Ascending aorta (tissue), 2 donors: ENCODE measurements at places on chromosomes 4 and X. TPM values are rescaled to one million over a fixed set of nuclear protein-coding genes. Genes with fewer than 3 reads are reported as not detected.

DNA sequence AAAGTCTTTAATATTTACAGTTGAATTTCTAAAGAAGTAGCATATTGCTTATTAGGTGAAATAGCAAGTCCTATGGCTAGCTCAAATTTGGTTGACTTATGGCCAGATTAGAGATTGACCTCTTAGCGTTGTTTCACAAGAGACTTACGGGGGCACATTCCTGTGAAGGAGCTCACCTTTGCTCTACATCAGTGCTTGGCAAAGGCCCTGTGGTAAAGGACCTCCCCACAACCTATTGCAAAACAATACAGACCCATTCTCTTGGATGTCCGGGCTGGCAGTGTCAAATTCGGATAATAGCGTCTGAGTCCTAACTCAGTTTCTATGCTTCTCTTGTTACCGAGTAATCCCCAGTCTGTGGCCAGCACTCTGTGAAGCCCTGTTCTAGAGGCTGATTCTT is 10.9 kb downstream of the PDHA1 start:
- H3K27ac ChIP-seq: no peak overlapping the region
- no peaks in the 10 kb centered on the region for H3K4me1 ChIP-seq
- no peaks in the 10 kb centered on the region for H3K27me3 ChIP-seq
- peaks cover 70% of the 10 kb centered on the region for H3K36me3 ChIP-seq
- DNase-seq: no peak

- no peaks in the 10 kb centered on the region for H3K4me1 ChIP-seq
- H3K36me3 ChIP-seq: no peaks in the 10 kb centered on the region
- H3K27me3 ChIP-seq: no peaks in the 10 kb centered on the region
- H3K4me3 ChIP-seq: no peak overlapping the region
Observed at GRCh38 chr4:120682981-120683380, 239.5 kb downstream of the PRDM5 start.

GRCh38 chr4:122797405-122798094 is 29.1 kb upstream of the FGF2 start:
- peak overlapping the region; percentile 71 for H3K27ac ChIP-seq
- H3K27me3 ChIP-seq: no peaks in the 10 kb centered on the region
- no peaks in the 10 kb centered on the region for H3K4me1 ChIP-seq
- no peak overlapping the region for H3K4me3 ChIP-seq
- DNase-seq: no peak

- DNase-seq: no peak
- no peaks in the 10 kb centered on the region for H3K4me1 ChIP-seq
Observed at GRCh38 chrX:108097380-108097779, 5.8 kb downstream of the ATG4A start.

GRCh38 chrX:72023071-72023470 is 108.6 kb downstream of the RTL5 start:
- H3K36me3 ChIP-seq: no peaks in the 10 kb centered on the region
- no peak overlapping the region for H3K4me3 ChIP-seq
- no peaks in the 10 kb centered on the region for H3K4me1 ChIP-seq
- no peak overlapping the region for H3K27ac ChIP-seq
- DNase-seq: no peak

- H3K4me1 ChIP-seq: no peaks in the 10 kb centered on the region
- no peak overlapping the region for H3K27ac ChIP-seq
- DNase-seq: no peak
- no peaks in the 10 kb centered on the region for H3K27me3 ChIP-seq
Observed at GRCh38 chr4:10981576-10981975, 297.0 kb upstream of the CLNK start.

- no peaks in the 10 kb centered on the region for H3K4me1 ChIP-seq
- no peaks in the 10 kb centered on the region for H3K27me3 ChIP-seq
- H3K4me3 ChIP-seq: peak overlapping the region; percentile 41
- no peaks in the 10 kb centered on the region for H3K36me3 ChIP-seq
Observed at GRCh38 chr4:186039697-186040096, 29.3 kb upstream of the TLR3 start.

The NSUN7 gene
- total RNA-seq: 5.0 TPM

The TRO gene
- 1.4 TPM for total RNA-seq
